SK-N-DZ (cell line): ENCODE measurements at places on chromosomes 7 and 10.

GRCh38 chr10:76779796-76780301, 857.8 kb downstream of the KCNMA1 start:
- DNase-seq = peak; percentile 97

GRCh38 chr7:34090816-34091215, 185.5 kb downstream of the BMPER start:
- no peak for DNase-seq

DNA sequence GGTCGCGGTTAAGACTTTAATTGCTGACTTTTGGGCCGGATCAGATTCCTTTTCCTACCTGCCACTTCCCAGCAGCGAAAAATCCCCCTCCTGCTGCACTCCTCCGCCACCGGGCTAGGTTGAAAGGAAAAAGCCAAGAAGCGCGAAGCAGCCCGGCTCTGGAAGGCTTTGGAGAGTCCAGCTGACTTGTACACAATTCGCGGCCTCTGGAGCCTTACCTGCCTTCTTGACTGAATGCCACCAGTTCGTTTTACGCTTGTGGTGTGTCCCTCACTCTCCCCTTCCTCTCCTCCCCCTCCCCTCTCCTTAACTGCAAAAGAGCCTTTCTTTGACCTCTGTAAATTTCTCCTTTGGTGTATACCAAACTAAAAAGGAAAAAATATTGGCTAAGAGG, 2.7 kb upstream of the FEZF1 start:
- DNase-seq = no peak

- no peak for DNase-seq
These were observed 150.2 kb upstream of the CACNA2D1 start for GRCh38 chr7:82593780-82594179.

DNA sequence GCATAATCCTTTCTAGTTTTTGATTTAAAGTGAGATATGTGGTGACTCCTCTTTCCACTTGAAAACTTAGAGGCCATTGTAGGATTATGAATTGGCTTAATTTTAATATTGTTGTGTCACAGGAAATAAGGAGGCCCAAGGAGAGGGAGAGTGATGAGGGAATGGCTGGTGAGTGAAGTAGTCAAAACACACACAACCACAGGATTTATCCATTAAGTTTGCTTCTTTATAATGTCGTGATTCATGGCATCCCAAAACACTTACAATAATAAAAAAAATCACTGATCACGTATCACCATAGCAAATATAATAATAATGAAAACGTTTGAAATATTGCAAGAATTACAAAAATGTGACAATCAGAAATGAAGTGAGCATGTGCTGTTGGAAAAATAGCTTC, 1215.5 kb upstream of the LRRTM3 start:
- no peak for DNase-seq

GRCh38 chr10:1003884-1004670, 15.8 kb downstream of the GTPBP4 start:
- no peak for DNase-seq

DNA sequence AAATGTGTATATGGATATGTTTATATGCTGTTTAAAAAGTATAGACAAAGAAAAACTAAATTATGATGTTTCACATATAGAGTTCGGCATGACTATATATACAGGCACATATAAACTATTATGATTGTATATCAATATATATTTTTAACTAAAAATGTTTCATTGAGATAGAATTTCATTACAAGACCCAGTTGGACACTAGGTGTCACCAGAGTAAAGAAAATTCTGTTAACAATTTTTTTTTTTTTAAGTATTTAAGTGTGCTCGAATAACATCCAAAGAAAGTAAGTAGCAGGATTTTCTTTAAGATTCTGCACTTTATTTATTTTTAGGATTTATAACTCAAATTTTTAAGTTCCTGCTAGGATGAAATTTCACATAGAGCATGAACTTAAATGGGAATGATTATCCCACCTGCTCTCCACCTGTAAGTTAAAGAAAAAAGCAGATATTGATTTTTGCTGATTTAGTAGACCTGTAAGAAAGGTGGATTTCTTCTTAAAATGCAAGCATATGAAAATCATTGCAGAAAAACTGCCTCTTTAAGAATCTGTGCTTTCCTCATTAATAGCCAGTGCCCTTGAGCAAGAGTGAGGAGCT, 961.5 kb downstream of the PCDH15 start:
- DNase-seq = peak; percentile 57

GRCh38 chr10:52454491-52454890, 140.4 kb downstream of the DKK1 start:
- DNase-seq = no peak

GRCh38 chr10:59876695-59877094, 29.7 kb downstream of the CCDC6 start:
- DNase-seq = no peak

GRCh38 chr7:99825452-99825851, 2.4 kb upstream of the CYP3A43 start:
- DNase-seq = no peak

DNA sequence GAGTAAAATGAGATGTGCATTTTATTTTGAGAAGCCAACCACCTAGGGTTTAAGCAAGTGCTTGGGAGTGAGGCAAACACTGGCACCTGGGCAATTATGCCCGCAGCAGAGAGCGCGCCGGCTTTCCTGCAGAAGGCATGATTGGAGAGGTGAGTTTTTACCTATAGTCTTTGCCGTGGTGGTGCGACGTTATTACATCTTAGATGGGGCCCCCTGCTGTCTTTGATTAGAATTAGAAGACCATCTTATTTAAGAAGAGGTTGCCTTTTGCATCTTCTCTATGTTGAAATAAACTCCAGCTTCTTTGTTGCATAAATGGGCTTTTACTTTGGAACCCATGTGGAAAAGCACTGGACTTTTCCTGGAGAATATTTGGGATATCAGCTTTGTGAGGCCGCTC, 409.5 kb downstream of the GLRX3 start:
- no peak for DNase-seq

- no peak for DNase-seq
These were observed 139.6 kb upstream of the GPR26 start for GRCh38 chr10:123526356-123527064.

DNA sequence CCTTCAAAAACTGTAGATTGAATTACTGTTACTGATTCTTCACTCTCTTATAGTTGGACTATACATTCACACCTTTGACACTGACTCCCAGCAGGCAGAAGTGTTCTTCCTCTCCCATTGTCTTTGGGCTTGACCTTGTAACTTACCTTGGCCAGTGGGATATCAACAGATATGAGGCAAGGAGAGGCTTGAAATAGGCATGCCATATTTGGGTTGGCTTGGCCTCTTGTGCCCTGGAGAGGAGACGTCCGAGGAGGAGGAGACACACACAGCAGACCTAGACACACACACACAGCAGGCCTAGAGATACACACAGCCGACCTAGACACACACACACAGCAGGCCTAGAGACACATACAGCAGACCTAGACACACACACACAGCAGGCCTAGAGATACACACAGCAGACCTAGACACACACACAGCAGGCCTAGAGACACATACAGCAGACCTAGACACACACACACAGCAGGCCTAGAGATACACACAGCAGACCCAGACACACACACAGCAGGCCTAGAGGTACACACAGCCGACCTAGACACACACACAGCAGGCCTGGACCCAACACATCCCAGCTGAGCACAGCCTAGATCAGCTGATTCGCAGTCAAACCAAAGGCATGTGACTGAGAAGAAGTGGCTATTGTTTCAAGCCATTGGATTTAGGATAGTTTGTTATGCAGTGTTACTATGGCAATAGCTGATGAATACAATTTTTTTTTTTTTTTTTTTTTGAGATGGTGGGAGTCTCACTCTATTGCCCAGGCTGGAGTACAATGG, 12.5 kb upstream of the GNA12 start:
- no peak for DNase-seq
